Endothelial cell of umbilical vein (primary cell): ENCODE measurements at places on chromosomes 6 and 20. TPM values are rescaled to one million over a fixed set of nuclear protein-coding genes. Genes with fewer than 3 reads are reported as not detected.

DNA sequence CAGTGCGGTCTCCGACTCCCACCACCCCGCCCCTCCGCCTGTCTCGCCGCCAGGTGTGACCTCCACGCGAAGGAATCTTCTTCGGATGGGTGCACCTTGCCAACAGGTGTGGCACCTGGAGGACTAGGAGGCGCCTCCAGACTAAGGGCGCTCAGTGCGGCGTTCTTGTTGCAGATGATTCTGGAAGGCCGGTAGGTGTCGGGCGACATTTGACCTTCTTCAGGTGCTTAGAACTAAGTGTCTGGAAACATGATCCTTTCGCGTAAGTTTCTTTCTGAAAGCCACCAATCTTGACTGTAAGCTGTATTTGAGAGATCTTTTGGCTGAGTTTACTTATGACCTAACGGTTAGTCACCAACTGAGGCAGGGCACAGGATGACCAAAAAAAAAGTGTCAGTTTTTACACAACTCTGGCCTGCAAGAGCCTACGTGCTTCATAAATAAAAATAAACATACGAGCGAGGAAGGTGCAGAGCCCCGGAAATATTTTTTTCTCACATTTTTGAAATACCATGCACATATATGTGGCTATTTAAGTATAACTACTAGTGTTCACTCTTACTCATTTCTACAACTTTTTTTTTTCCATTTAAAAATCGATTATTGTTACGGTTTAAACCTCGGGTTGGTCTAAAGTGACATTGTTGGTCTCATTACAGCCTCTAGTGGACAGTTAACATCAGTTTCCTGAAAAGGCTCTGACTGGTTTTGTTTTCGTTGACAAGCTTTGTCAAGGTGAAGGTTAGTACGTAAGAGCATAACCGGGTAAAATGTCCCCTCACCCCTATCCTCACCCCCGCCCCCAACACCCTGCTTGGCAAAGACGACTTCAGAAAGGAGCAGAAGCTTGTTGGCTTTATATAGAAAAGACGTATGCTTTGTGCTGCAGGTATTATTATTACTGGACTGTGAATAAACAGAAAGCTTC, 1.6 kb upstream of the ATXN1 start:
- DNase-seq = peak; percentile 88

DNA sequence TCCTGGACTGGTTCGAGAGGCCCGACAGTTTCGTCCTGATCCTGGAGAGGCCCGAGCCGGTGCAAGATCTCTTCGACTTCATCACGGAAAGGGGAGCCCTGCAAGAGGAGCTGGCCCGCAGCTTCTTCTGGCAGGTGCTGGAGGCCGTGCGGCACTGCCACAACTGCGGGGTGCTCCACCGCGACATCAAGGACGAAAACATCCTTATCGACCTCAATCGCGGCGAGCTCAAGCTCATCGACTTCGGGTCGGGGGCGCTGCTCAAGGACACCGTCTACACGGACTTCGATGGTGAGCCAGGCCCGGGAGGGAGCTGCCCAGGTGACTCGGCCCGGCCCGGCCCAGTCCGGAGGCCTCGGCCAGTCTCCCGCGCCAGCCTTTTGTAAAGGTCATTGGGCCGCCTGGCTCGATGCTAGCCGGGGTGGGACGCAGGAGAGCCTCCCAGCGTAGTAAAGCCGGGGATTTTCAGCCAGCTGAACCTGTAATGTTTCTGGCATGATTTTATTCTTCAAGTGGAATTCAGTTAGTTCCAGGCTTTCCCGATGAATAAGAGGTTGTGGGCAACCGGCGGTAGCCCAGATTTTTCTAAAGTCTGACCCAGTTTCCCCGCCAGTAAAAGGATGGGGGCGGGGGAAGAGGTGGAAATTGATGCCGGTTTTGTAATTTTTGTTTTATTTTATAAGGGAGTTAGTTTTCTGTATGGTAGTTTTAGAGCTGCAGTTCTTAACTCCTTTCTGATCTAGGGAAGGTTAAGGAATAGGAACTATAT, 1.4 kb downstream of the PIM1 start:
- DNase-seq = peak; percentile 48

GRCh38 chr20:38859070-38859690, 53.7 kb downstream of the PPP1R16B start:
- no peak for DNase-seq

DNA sequence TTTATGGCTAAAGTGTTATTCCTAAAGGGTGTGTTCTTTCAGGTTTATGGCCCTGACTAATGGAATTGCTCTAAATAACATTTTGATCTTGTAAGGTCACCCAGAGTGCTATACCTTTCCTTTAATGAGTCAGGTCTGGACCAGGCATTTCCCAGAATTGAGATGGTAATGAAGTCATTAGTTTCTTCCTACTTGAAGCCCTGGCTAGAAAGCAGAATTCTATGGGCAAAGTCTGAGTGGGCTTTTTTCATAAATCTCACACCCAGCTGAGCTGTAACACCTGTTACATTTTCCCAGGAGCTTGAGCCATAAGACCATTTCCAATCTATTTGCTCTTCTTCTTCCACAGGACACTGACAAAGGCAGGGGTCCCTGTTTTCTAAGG, 122.0 kb upstream of the ID4 start:
- DNase-seq = no peak

The ID1 gene
- 64.4 and 78.9 TPM in 2 replicates for total RNA-seq

The TCF15 gene
- total RNA-seq = 1.3 TPM in 1 of 2 replicates, not detected in the other

The ATAT1 gene
- 18.4 and 20.2 TPM in 2 replicates for total RNA-seq

GRCh38 chr6:134519465-134519864, 201.6 kb upstream of the SGK1 start:
- peak; percentile 55 for DNase-seq

The CDH4 gene
- 0.51 and 0.81 TPM in 2 replicates for total RNA-seq

- DNase-seq = no peak
These were observed 185.9 kb downstream of the ANKRD60 start for GRCh38 chr20:58042591-58042990.

DNA sequence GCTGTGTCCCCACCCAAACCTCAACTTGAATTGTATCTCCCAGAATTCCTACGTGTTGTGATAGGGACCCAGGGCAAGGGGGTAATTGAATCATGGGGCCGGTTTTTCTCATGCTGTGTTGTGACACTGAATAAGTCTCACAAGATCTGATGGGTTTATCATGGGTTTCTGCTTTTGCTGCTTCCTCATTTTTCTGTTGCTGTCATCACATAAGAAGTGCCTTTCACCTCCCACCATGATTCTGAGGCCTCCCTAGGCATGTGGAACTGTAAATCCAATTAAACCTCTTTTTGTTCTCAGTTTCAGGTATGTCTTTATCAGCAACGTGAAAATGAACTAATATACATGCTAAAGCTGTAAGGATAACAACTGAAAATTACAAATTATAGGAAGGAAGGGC, 88.3 kb downstream of the CDYL start:
- no peak for DNase-seq

DNA sequence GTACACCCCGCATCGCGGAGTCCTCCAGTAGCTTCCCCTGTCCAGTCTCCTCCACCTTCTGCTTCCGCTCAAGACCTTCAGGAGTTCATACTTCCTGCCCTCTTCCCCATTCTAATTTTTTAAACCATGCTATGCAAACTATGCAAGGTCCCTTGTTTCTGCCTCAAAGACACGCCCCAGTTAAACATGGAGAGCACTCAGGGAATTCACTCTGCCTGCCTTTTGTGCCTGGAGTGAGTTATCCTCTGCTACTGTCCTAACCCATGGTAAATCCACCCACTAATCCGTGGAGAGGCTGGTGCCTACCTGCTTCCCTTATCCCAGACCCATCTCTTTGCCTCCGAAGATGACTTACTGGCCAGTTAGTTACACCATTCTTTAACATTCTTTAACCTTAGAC, 473.7 kb upstream of the JARID2 start:
- DNase-seq = no peak

DNA sequence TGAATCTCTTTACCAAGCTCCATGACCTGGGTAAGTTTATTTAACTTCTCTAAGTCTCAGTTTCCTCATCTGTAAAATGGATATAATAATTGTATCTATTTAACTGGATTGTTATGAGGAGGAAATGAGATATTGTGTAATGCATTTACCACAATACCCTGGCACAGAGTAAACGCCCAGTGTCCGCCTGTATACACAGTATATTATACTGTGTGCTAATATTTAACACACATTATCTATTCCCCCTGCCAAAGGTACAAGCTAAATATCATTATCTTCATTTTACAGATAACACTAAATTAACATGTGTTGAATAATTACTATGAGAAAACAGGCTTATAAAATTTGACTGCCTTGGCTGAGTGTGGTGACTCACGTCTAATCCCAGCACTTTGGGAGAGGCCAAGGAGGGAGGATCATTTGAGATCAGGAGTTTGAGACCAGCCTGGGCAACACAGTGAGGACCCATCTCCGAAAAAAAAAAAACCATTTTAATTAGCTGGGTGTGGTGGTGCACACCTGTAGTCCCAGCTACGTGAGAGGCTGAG, 38.7 kb upstream of the TNFRSF21 start:
- DNase-seq = no peak

GRCh38 chr6:28876710-28877109, 47.1 kb downstream of the TRIM27 start:
- no peak for DNase-seq

DNA sequence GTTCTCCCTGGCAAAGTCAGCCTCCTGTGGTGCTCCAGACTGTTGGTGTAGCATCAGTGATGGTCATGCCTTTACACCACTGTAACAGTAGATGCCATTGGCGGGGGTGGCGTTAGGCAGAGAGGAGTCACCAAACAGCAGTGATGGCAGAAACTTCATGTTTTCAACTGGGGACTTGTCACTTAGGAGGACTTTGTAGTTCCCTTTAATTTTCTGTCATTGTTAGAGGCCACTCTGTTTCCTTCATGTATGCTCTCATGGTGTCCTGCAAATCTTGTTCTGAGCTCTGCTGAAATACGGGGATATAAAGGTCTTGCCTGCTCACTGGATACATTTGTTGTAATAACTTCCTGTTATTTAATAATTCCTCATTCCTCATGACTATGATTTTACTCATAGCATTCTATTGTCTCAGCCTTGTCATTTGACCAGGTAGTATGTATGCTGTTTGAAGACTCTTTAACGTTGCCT, 4.6 kb downstream of the MAP3K4 start:
- DNase-seq = peak; percentile 57

DNA sequence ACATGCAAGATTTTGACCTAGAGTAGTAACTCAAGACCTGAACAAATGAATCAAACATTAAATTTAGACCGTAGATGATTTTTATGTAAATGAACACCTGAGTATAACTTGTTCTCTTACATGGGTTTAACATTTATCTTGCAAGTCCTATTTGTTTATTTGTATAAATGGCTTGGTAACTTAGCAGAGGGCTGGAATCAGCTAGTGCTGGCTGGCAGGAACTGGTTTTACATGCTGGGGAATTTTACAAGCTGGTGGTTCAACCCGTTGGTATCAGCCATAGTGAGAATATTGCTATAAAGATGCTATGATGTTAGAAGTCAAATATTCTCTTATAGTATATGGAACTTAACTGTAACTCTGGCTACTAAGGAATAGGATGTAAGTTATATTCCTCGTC, 8.9 kb downstream of the SLC22A2 start:
- no peak for DNase-seq

The AGPAT1 gene
- 38.4 and 45.1 TPM in 2 replicates for total RNA-seq

DNA sequence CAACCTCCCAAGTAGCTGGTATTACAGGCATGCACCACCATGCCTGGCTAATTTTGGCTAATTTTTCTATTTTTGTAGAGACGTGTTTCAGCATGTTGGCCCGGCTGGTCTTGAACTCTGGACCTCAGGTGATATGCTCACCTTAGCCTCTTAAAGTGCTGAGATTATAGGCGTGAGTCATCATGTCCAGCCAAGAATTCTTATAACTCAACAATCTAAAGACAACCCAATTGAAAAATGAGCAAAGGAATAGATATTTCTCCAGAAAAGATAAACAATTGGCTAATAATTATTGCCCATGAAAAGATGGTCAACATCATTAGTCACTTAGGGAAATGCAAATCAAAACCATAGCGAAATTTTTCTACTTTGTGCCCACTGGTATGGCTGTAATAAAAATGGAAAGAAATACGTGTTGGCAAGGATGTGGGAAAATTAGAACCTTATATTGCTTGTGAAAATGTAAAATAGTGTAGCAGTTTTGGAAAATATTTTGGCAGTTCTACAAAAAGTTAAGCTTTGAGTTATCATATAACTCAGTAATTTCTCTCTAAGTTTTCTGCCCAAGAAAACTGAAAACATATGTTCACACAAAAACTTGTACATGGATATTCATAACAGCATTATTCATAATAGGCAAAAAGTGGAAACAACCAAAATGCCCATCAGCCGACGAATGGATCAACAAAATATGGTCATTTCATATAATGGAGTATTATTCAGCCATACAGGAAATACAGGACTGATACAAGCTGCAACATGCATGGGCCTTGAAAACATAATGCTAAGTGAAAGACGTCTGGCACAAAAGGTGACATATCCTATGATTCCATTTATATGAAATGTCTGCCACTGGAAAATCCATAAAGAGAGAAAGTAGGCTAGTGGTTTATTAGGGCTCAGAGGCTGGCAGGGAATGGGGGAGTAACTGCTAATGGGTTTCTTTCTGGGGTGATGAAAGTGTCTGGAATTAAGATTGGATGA, 87.8 kb downstream of the UTRN start:
- DNase-seq = no peak

The ENTPD6 gene
- 51.2 and 52.2 TPM in 2 replicates for total RNA-seq

- no peak for DNase-seq
These were observed 24.1 kb downstream of the CARMIL1 start for GRCh38 chr6:25303254-25303653.

DNA sequence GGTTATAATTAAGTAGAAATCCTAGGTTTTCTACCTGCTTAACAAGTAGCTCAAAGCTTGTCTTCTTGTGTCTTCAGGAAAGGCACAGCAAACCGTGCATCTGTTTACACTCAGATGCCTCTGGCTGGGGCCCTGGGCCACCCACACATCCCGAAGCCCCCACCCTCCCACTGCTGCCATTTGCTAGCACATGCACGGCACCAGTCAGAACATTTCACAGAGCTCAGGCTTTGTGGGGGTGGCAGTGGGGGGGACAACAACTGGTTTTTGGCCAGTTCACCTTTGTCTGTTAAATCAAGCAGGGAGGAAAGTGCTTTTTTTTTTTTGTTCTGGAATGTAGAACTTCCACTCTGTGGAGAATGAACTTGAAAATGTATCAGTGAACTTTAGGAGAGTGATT, 77.7 kb downstream of the LINC00237 start:
- DNase-seq = no peak

The WFDC5 gene
- total RNA-seq = not detected in 2 replicates

The DUSP15 gene
- 0.62 TPM in 1 of 2 replicates, not detected in the other for total RNA-seq

DNA sequence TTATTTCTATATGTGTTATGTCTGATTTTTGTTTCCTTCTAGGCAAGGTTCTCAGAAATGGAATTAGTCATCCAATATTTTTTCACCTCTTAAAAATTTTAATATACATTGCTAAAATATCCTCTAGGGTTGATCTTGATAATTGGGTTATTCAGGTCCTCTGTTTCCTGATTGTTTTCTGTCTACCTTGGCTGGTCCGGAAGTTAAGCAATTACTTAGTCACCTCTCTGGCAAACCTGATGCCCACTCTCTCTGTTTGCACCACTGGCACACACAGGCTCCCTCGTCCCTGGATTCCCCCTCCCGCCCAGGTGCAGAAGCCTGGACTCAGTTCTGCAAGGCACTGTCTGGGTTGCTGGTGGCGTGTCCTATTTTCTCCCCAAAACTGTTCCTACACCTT, 27.7 kb downstream of the CST9L start:
- no peak for DNase-seq

GRCh38 chr6:3194535-3195419, 32.7 kb downstream of the TUBB2B start:
- DNase-seq = peak; percentile 74

The TMEM74B gene
- total RNA-seq = 0.67 and 1.1 TPM in 2 replicates

GRCh38 chr20:6606651-6607050, 160.8 kb upstream of the BMP2 start:
- no peak for DNase-seq

The KCNS1 gene
- total RNA-seq = 0.23 and 0.29 TPM in 2 replicates

- peak; percentile 91 for DNase-seq
These were observed 7.2 kb downstream of the HEBP2 start for GRCh38 chr6:138410972-138411880.
